ENCODE measurements at places on chromosomes 2 and 18. TPM values are rescaled to one million over a fixed set of nuclear protein-coding genes. Genes with fewer than 3 reads are reported as not detected.

Gene TRAPPC8
- 54.3 TPM for total RNA-seq

Gene VIL1
- total RNA-seq: not detected

Gene CD8A
- not detected for total RNA-seq

Gene RFX8
- total RNA-seq: 1.9 TPM

Gene FKBP7
- 32.6 TPM for total RNA-seq

Gene SNRNP27
- 8.8 TPM for total RNA-seq

Gene SCN3A
- total RNA-seq: 1.4 TPM

Gene OTOF
- not detected for total RNA-seq

Gene SLC9A4
- total RNA-seq: not detected

Gene HOXD10
- total RNA-seq: not detected

Gene LYPD6
- total RNA-seq: 0.90 TPM

Gene SAG
- not detected for total RNA-seq

Gene NFATC1
- total RNA-seq: 0.36 TPM

Gene HAAO
- total RNA-seq: not detected

Gene HOXD12
- not detected for total RNA-seq

Gene NT5DC4
- not detected for total RNA-seq

Gene SCN9A
- total RNA-seq: 135 TPM

Gene IL36G
- total RNA-seq: not detected

Gene CRYBA2
- total RNA-seq: not detected

Gene GKN2
- total RNA-seq: not detected

Gene FEV
- not detected for total RNA-seq

Gene SPATS2L
- 145 TPM for total RNA-seq

Gene RAMP1
- total RNA-seq: 19.2 TPM

Gene POTEJ
- not detected for total RNA-seq

Gene SMYD5
- 19.7 TPM for total RNA-seq

Gene POU3F3
- total RNA-seq: not detected

Gene OSBPL6
- 3.2 TPM for total RNA-seq

Gene TMSB10
- 842 TPM for total RNA-seq

Gene CRYGD
- total RNA-seq: not detected

Gene LAMA3
- 0.18 TPM for total RNA-seq

Gene ANKRD53
- 0.54 TPM for total RNA-seq

Gene GKN1
- total RNA-seq: not detected

Gene SCG2
- 0.56 TPM for total RNA-seq

Gene PSMA8
- not detected for total RNA-seq

Gene UGT1A1
- total RNA-seq: not detected

Gene LOXHD1
- not detected for total RNA-seq

Measured in IMR-90 (cell line).